ENCODE measurements at places on chromosomes 13 and 19.

DNA sequence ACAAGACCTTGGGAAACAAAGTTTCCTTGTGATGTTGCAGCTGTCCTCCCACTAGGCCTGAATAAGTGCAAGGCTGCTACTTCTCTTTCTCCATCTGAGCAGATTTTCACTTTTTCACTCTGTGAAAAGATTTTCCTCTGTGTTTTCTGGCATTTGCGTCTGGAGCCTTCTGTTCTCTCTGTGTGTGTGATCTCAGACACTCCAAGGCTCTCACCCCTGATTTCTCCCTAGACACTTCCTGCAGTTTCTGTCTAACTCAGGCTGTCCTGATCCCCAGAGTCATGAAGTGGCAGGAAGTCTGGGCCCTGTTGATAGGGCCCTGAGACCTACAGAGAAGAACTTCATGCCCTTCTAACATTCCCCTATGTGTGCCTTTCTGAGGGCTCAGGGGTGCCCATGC is 37.2 kb downstream of the SIGLEC7 start:
- peak; percentile 55 for DNase-seq

GRCh38 chr19:40758491-40758890 is 7.5 kb downstream of the SNRPA start:
- no peak for DNase-seq

DNA sequence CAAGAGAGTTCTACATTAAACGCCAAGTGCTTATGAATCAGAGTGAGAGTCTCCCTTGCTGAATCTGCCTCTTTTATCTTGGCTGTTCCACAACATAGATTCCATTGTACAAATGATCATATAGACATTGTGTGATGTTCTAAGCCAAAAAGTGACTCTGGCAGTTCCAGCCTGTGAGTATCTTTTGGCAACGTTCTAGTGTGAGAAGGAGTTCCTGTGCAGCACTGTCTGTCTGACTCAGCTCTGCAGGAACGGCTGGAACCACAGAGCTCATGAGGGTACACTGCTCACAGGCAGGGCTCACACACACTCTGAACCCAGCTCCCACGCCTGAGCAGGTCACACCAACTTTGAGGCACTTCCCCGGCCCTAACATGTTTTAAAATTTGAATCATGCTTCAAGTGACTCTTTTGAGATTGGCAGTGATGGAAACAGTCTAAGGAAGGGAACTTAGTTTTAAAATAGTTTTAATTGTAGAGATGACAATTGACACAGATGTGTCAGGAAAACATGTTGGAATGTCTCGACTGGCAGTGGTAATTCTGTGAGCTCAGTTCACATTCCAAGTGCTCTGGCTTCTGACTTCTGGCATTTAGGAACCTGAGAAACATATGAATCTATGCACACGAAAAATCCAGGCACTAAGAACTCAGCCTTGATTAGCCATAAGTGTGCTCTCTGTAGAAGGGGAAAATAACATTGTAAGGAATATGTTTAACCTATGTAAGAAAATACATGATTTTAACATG is 272.0 kb downstream of the UQCRFS1 start:
- DNase-seq, result no peak

GRCh38 chr13:33931397-33932311 is 113.7 kb downstream of the RFC3 start:
- peak; percentile 9 for DNase-seq

- peak; percentile 50 for DNase-seq
Observed at GRCh38 chr13:50731400-50731799, 112.1 kb downstream of the DLEU7 start.

DNA sequence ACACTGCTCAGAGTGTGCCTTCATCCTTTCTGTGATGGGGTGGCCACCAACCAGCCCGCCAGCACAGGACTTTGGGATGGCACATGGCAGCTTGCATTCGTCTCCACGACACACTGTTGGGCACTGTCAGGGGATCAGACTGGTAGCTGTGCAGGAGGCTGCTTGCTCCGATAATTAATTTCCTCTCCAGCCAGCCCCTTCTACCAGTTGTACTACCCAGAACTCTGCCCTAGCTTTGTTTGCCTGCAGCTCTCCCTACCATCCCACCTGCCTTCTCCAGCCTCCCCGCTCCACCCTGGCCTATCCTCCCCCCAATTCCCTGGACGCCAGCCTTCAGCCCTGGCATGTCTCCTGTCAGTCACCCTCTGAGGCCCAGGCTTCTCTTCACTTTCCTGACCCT is 228.3 kb downstream of the TSHZ3 start:
- no peak for DNase-seq

DNA sequence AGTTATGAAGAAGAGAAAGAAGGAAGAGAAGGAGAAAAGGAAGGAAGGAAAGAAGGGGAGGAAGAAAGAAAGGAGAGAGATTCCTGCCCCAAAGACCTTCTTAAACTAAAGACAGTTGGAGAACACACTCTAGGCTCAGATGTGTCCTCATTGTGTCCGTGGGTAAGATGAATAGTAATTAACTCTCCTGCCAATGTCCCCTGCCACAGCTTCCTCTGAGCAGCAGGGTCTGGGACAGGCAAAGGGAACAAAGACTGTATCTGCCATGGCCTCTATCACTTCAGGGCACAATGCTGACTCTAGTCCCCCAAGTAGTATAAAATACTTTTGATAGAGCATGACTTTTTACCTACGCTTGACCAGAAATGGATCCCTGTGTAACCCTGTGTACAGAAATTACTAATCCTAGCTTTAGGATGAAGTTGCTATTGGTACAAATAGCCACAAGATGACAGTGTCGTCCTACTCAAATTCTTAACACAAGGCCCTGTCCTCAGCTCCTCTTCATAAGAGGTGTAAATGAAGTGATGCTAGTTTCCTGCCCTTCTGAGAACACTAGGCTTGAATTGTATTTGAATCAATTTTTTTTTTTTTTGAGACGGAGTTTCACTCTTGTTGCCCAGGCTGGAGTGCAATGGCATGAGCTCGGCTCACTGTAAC is 186.2 kb upstream of the GPR12 start:
- DNase-seq, result peak; percentile 23

DNA sequence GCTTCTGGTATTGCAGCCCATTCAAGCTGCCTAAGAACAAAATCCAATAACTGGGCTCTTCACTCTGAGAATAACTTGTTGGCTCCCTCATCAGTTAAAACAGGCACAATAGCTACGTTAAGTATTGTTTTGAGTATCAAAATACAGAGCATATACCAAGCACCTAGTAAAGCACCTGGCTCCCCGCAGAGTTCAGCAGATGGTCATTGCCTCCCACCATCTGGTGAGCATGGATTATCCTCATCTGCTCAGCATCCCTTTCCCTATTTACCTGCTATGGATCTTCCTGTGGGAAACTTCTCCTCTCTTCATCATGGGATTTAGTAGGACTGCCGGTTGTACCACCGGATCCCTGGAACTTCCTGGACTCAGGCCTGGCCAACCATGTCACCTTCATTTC is 199.2 kb upstream of the MAB21L1 start:
- no peak for DNase-seq

- no peak for DNase-seq
Observed at GRCh38 chr19:50749490-50749889, 20.8 kb upstream of the GPR32 start.

DNA sequence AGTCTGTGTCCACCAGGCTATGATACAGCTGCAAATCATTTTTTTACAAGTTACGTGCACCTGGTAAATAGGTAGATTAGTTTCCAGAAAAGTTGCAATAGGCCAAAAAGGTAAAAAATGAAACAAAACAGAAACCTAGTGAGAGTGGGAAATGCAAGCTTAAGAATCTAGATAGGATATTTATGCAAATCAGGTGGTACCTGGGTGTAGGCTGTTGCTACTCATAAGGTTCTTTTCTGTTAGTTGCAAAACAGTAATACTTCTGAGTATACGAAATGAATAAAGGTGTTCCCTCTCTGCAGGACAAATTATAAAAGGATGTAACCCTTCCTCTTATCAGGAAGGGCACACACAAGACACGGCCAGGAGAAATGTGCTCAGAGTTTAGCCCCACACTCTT is 97.9 kb downstream of the UGGT2 start:
- DNase-seq, result no peak

GRCh38 chr13:78595495-78596398 is 7.6 kb downstream of the POU4F1 start:
- no peak for DNase-seq

- DNase-seq, result no peak
Observed at GRCh38 chr19:289651-290371, 1.4 kb downstream of the PLPP2 start.

GRCh38 chr19:14113762-14114414 is 3.7 kb downstream of the PRKACA start:
- peak; percentile 91 for DNase-seq

GRCh38 chr13:23547000-23547590 is 23.1 kb upstream of the TNFRSF19 start:
- DNase-seq, result no peak

DNA sequence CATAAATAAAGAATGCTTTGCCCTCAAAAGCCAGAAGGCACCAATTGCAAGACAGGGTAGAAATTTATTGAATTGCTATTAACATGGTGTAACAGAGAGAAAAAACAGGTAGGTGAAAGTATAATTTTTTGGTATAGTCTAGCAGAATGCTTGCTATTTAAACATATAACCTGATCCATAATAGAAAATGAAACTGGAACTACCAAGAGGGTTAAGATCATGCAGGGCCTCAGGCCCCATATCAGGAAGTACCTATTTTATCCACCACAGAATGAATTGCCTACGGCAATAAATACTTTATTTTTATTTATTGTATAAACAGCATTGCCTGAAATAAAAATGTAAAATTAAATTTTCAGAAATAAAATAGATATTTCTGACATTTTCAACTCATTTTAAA is 159.5 kb downstream of the PRR20E start:
- DNase-seq, result no peak

- no peak for DNase-seq
Observed at GRCh38 chr13:58655086-58655485, 1023.5 kb downstream of the PCDH17 start.

DNA sequence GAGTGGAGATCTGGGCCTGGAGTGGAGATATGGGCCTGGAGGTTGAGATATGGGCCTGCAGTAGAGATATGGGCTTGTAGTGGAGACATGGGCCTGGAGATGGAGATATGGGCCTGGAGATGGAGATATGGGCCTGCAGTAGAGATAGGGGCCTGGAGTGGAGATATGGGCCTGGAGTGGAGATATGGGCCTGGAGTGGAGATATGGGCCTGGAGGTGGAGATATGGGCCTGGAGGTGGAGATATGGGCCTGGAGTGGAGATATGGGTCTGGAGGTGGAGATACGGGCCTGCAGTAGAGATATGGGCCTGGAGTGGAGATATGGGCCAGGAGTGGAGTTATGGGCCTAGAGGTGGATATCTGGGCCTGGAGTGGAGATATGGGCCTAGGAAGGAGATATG is 402 bp downstream of the KIR2DL3 start:
- no peak for DNase-seq

DNA sequence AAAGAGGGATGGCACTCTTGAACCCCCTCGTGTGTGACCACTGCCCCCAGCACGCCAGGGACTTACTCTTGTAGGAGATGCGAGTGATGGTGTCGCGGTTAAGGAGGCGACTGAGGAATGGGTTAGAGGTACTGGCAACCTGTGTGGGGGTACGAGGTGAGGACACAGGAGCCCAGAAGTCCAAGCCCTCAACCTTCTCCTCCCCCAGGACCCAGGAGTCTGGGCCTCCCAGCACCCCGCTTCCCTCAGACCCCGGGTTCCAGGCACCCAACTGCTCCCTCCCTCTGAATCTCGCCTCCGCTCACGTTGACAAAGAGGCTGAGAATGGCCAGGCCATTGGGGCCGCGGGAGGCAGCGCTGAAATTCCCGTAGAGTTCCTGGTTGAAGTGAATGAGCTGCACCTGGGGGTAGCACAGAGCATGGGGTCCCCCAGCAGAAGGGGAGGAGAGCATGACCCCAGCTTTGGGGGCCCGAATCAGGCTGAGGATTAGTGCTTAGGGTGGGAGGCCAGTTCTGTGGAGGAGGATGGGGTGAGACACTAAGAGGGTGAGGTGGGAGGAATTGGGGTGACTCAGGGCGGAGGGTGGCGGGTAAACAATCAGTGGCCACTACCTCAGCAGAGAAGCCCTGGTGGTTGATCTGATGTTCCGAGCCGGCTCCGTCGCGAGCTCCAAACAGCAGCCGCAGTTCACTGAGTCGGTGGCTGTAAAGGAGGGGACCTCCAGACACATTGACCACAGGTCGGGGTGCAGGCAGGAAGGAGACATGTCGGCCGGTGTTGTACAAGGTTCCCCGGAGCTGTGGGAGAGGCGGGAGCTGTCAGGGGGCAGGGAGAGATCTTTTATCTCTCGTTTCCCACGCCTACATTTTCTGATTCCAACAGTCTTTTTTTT is 2.5 kb upstream of the DBP start:
- no peak for DNase-seq

DNA sequence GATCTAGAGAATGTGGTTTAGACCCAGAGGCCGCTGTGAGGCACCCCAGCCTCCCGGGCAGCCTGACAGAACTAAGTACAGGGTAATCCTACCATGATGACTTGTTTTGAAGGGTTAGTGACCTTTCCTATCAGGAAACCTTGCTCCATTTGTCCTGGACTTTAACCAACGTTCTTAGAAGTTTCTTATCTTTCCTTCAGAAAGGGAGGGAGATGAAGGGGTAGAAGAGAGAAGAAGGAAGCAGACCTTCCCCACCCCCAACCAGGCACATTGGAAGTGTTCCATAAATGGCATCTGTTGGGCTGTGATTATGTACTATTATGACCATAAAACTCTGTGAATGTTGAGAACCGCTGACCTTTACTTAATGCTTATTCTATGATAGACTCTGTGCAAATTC is 184.2 kb downstream of the OXGR1 start:
- no peak for DNase-seq

DNA sequence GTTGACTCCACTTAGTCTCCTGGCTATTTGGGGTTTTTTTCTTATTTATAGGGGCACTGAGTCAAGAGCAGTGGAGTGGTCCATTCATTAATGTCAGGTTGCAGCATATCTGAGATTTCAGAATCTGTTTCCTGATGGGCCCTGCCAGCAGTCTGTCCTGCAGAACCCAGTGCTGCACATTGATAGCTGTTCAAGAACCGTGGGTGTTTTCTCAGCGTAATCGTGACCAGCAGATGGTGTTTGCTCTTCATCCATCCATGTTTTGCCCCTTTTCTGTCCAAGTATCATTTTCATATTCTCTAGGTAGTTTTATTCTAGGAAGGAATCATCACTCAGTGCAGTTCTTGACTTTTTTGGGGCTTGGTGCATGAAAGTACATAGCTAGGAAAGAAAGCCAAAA is 166.5 kb downstream of the ATP8A2 start:
- no peak for DNase-seq

DNA sequence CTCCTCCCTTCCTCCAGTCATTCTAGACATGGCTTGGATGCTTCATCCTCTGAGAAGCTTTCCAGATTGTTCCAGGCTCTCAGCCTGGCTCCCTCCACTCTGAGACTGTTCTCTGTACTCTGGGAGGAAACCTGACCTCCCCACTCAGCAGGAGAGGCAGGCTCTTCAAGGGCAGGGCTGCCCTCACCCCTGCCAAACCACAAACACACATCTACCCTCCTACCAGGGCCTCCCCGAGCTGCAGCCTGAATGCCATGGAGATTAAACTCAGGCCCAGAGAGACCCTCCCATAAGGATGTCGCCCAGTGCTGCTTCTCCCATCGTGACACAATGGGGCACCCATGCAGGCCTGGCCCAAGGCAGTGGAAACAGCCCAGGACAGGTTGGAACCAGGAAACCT is 16.2 kb downstream of the NUMBL start:
- DNase-seq, result no peak

All from GDM1 (cell line).